GM12864 (cell line): ENCODE measurements at places on chromosomes 7 and 10.

GRCh38 chr7:134371536-134371935, 54.8 kb upstream of the SLC35B4 start:
- DNase-seq: no peak

- no peak for DNase-seq
Observed at GRCh38 chr10:47413531-47414226, 29.6 kb upstream of the ZNF488 start.

- no peak for DNase-seq
Observed at GRCh38 chr10:24824536-24824935, 100.8 kb upstream of the ARHGAP21 start.

DNA sequence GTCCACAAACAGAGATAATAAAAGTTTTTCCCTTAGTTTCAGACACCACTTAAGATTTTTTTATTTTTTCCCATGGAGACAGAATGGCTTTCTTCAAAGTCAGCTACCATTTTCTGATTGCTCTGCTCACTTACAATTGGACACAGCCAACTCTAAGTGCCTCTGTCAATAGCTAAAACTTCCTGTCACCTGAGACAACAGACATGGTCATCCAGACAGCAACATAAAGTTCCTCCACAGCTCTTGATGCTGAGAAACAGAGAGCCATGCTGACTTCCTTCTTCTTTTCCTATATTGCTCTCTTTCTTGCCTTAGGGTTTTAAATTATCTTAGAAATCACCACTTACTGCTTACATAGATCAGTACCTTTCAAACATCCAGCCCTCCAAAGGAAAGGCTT, 12.0 kb downstream of the ZNF800 start:
- no peak for DNase-seq

- no peak for DNase-seq
Observed at GRCh38 chr10:773562-774161, 84.2 kb upstream of the DIP2C start.

- no peak for DNase-seq
Observed at GRCh38 chr10:49735161-49735560, 27.0 kb downstream of the OGDHL start.

GRCh38 chr10:49076741-49077521, 38.4 kb downstream of the VSTM4 start:
- peak; percentile 8 for DNase-seq

DNA sequence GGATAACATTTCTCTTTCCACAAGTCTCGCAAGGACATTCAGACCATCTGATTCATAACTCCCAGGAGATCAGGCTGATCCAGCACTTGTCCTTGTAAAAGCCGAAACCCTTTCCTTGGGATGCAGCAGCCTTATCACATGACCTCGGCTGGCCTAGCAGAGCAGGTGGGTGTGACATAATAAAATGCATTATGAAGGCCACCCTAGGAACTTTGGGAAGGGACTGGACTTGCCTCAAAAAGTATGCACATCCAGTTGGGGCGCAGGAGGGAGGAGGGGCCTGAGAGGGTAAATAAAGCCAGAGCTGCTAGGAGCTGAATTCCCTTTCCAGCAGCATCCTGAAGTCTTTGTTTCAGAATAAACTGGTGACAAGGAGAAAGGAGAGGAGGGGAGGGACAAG, 260.8 kb downstream of the SNX13 start:
- DNase-seq: no peak

DNA sequence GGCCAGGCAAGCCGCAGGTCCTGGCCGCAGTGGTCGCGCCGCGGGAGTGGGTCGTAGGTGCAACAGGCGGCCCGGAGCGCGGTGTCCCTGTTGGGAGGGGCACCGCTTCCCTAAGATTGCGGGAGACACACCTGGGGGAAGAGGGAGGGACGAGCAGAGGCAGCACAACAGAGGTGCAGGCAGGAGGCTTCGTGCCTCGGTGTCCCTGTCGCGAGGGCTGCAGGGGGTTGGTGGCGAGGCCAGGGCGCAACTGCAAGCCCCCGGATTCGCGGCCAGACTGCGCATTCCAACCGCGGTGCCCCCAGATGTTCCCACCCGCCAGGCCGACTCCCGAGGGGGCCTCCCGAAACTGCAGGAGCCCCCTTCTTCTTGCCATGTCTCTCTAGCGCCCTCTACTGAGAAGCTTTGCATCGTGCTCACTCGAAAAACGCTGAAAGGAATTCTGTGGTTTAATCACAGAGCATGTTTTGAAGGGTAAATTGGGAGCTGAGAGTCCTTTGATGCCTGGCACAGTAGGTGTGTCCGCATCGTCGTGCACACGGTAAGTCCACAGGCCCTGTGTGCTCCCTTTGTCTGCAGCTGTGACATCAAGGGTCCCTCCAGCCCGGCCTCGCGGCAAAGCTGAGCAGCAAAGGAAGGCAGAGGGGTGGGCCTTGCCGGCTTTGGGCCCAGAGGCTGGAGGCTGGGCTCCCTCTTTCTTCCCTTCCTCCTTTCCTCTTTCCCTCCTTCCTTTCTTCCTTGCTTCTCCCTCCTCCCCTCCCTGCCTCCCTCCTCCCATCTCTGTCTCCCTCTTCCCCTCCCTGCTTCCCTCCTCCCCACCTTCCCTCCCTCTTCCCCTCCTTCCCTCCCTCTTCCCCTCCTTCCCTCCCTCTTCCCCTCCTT, 6.2 kb upstream of the MBL2 start:
- DNase-seq: no peak

DNA sequence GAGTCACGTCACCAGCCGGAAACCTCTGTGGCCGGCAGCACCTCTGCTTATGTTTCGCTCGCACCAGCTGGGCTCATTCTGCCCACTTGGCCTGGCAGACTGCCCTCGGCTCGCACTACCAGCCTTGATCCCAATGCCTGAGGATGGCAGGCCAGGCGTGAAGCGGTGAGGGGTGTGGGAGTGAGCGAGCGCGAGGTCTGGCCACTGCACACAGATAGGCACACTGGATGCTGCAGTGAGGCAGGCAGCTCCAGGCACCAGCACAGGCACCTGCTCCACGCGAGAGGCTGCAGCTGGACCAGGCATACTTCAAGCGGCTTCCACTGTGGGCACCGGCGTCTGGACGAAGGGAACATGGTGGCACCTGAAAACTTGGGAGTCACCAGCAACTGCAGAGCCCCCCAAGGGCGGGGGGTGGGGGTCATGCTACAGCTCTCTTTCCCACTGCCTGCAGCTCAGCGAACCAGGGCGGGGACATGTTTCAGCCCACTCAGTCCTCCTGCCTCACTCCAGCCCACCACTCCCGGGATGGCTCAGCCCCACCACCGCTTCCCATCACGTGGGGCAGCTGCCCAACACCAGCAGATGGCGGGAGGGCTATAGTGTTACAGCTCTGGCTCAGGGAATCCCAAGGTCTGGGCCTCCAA, 5.4 kb upstream of the DMTF1 start:
- no peak for DNase-seq

DNA sequence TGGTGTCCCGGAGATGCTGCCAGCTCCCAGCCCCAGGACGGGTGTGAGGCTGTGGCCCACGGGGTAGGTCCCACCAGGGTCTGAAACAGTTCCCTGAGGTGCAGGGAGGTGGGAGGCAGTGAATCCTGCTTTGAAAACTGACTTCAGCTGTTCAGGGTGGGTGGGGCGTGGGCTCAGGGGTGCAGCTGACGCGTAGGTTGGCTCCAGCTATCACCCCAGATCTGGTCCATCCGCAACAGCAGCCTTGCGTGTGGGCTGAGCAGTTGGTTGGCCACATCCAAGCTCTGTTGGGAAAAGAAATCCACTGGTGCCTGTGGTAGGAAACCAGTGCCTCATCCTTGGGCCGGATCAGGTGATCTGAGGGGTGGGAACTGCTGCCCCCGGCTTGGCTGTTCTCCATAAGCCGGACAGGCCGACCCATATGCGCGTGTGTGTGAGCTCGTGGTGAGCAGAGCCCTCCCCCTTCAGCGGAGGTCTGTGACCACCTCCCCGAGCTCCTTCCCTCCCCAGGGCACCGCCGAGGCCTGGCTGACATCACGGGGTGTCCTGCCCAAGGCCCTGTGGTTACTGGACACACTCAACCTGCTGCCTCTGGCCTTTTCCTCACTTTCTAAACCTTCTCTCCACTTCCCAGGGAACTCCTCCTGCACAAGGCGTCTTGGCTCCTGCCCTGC, 15.4 kb upstream of the FAM20C start:
- DNase-seq: no peak

GRCh38 chr10:77774940-77775391, 137.4 kb upstream of the KCNMA1 start:
- no peak for DNase-seq

DNA sequence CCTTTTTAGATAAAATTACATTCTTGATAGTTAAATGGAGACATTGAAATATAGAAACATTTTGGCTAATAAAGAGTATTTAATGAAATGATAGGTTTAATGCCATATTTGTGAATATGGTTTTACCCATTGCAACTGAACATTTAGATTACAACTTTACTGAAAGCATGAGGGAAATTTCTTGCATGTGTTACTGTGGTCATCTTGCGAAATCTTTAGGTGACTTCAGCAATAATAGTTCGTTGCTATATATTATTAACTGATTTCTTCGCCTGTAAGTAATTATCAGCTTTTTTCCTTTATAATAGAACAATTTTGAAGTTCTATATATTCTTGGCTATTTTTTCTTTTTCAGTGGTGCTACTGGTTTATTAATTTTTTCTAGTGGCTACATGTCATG, 83.2 kb downstream of the MLLT10 start:
- DNase-seq: no peak

DNA sequence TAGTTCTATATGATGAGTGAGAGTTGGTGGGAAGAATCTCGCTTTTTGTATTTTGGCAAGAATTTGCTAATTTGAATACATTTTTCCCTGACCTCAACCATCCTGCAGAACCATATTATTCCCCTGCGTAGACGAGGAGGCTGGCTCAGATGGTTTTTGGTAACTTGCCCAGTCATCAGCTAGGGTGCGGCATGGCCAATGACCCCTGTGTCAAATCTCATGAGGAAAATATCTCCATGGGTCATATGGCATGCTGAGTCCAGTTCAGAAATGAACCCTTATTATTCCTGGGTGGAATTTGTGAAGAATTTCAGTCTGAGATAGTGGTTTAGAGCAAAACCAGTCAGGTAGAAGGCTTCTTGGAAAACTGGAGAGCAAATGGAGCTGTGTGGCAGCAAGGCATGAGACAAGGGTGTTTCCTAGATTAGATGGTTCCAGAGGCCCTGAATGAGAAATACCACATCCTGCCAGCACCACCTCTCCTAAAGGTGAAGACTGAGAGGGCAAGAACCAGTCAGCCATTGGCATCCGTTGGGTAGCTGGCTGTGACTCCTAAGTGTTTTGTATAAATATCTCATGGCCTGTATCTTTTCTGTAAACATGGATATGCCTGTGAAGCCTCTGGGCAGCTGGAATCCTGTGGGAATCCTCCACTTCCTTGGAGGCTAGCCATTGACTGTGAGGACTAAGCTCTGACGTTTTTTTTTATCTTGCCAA, 5.8 kb upstream of the UPP1 start:
- DNase-seq: no peak

DNA sequence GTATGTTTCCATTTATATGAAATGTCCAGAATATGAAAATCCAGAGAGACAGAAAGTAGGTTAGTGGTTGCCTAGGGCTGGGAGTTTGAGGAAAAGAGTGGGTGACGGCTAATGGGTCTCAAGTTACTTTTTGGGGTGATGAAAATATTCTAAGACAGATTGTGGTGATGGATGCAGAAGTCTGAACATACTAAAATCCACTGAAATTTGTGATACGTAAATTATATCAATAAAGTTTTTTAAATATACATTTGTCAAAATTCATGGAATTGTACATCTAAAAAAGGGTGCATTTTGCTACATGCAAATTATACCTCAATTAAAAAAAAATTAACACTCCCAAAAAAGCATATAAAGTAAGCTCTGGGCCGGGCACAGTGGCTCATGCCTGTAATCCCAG, 9.4 kb downstream of the DDIT4 start:
- DNase-seq: no peak

- DNase-seq: no peak
Observed at GRCh38 chr7:50854247-50854646, 71.6 kb upstream of the GRB10 start.

GRCh38 chr10:61760943-61761824, 98.5 kb downstream of the CABCOCO1 start:
- no peak for DNase-seq

GRCh38 chr10:48724127-48724526, 39.5 kb downstream of the WDFY4 start:
- no peak for DNase-seq

DNA sequence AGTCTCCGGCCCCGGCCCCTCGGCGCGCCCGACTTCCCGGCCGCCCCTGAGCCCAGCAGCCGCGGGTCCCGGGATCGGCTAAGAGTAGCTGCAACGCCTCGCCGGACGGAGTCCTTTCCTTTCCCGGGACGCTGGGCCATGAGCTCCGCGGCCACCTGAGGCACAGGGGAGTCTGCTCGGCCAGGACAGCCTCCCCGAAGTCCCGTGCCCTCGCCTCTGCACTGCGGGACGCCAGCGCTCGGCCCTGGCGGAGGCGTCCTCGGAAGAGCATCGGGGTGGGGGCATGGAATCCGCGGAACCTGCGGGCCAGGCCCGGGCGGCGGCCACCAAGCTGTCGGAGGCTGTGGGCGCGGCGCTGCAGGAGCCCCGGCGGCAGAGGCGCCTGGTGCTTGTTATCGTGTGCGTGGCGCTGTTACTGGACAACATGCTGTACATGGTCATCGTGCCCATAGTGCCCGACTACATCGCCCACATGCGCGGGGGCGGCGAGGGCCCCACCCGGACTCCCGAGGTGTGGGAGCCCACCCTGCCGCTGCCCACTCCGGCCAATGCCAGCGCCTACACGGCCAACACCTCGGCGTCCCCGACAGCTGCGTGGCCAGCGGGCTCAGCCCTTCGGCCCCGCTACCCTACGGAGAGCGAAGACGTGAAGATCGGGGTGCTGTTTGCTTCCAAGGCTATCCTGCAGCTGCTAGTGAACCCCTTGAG, 502 bp downstream of the SLC18A3 start:
- no peak for DNase-seq

GRCh38 chr10:122459561-122460273, 1.6 kb upstream of the HTRA1 start:
- no peak for DNase-seq

- no peak for DNase-seq
Observed at GRCh38 chr7:134873253-134873652, 93.8 kb downstream of the CALD1 start.

DNA sequence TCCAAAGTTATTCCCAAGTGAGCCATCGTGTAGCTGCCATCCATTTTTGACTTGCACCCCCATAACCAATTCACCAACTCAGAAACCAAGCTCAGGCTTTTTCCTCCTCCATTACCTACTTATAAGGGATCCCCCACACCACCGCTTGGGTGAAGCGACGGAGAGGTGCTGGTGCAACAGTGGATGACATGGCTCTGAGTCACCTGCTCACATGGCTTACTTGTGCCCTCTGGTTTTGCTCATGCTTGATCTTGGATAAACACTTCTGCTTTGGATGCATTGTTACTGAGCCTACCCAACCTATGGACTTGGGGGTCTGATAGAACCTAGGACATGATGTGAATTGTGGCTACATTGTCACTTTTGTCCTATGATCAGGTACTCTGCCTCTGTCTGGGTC, 12.0 kb upstream of the AKR1B1 start:
- DNase-seq: no peak
